ENCODE measurements at places on chromosomes 5 and 9. TPM values are rescaled to one million over a fixed set of nuclear protein-coding genes. Genes with fewer than 3 reads are reported as not detected.

BICD2 gene
- 30.8 TPM for polyA plus RNA-seq

TAF7 gene
- polyA plus RNA-seq = 174 TPM

SPATA31A1 gene
- polyA plus RNA-seq = not detected

SUSD3 gene
- 12.0 TPM for polyA plus RNA-seq

- no peak for DNase-seq
These were observed 121.7 kb upstream of the BNC2 start for GRCh38 chr9:16992138-16992537.

DNA sequence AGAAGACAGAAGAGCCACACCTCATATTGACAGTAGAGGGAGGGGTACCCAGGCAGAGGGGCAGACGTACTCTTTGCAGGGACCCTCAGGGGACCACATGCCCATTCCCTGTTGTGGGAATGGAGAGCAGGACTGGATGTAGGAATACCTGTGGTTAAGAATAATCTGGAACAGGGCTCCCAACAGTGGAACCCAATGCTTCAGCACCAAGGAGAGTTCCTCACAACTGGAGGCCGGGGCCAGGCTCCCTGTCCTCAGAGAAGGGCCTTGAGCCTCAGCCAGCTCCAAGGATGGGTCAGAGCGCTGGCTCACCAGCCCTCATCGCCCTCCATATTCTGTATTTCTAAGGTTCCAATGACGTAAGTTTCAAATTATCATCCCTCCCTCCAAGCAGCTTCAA, 7.4 kb upstream of the SHC3 start:
- no peak for DNase-seq

- no peak for DNase-seq
These were observed 508.3 kb upstream of the CCNG1 start for GRCh38 chr5:162929104-162929503.

- no peak for DNase-seq
These were observed 571.7 kb downstream of the KCTD16 start for GRCh38 chr5:144742361-144742760.

GRCh38 chr9:6997330-6997729, 239.6 kb downstream of the KDM4C start:
- DNase-seq = no peak

DNA sequence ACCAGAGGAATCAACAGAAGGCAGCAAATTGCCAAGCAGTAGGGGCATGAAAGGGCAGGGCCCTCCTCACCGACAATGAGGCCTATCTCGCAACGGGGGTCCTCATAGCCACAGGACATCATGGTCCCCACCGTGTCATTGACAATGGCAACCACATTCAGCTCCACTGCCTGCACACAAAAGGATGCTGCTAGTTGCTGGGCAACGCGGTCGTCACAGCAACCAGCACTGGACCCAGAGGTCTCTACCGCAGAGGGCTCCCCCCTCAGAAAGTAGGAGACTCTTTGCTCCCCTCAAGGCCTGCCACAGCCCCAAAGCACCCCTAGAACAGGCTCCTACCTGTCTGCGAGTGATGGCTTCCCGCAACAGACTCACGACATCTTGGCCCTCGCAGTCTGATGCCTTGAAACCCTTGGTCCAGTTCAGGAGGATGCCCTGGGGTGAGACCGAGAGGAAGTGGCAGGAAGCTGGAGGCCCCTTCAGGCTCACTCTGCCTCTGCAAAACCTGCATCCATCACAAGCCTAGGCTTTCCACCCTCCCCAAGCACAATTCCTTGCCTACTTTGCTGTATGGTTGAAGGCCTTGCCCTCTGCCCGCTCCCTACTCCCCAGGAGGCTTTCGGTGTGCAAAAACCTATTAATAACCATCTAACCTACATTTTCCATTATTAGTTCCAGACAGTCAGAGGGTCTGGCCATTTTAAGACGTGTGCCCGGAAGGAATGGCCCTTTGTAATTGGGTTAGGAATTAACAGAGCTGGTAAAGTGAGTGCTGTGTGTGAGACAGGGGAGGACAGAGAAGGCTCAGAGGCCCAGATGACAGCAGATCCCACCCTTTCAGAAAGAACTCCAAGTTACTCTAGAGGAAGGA, 15.2 kb downstream of the HK3 start:
- no peak for DNase-seq

GRCh38 chr5:52481201-52481600, 306.5 kb upstream of the ITGA1 start:
- no peak for DNase-seq

- no peak for DNase-seq
These were observed 84.0 kb downstream of the KCNIP1 start for GRCh38 chr5:170587808-170588207.
